GM04503 (cell line): ENCODE measurements at places on chromosomes 16 and 17.

- DNase-seq, result no peak
Observed at GRCh38 chr17:10368561-10368960, 4.2 kb downstream of the MYH13 start.

DNA sequence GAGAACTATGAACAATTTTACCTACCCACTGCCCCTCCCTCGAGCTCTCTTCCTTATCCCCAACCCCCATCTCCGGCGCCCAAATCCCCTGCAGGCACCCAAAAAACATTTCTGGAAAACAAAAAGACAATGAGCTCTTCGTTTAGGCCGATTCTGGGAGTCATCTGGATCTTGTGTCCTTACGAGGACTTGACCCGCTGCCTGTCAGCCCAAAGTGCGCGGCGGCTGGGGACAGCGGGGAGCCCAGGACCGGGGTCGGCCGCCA, 524 bp downstream of the STRADA start:
- no peak for DNase-seq

DNA sequence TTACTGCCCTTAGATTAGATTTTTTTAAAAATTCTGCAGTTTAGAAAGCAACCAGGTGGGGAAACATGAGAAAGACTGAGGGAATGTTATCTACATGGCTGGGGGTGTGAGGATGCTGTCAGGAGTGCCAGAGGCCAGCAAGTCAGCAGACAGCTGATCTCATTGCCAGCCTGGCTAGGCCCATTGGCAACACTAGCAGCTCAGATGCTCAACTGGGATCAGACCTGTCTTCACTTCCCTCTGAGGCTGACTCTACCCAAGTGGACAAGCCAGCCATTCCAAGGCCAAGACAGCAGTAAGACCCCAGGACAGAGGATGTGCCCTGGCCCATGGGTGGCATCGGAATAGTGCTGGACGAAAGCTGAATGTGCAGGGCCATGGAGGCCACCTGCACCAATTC, 96.2 kb downstream of the TMEM132E start:
- DNase-seq, result no peak

DNA sequence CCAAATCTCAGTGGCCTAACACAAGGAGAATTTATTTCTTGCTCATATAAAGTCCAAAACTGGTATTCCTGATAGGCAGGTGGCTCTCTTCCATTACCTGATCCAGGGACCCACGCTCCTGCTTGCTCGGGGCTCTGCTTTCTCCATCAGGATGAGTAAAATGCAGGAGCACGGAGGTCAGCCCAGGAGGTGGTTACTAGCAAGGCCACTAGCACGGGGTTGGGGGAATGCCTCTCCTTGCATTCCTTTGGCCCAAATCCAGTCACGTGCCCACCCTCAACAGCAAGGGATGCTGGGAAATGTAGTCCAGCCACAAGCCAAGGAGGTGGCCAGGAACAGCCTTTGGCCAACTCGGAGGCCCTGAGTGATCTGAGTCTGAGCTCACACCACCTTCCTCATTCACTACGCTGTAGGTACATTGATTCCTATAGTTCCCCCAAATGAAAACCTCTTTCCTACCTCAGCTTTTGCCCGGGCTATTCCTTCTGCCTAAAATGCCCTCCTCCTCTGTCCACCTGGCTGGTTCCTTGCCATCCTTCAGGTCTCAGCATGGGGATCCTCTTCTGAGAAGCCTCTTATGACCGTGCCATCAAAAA, 38.3 kb upstream of the HAPSTR1 start:
- DNase-seq, result no peak

GRCh38 chr16:83792391-83792790, 15.4 kb upstream of the HSBP1 start:
- DNase-seq, result no peak

DNA sequence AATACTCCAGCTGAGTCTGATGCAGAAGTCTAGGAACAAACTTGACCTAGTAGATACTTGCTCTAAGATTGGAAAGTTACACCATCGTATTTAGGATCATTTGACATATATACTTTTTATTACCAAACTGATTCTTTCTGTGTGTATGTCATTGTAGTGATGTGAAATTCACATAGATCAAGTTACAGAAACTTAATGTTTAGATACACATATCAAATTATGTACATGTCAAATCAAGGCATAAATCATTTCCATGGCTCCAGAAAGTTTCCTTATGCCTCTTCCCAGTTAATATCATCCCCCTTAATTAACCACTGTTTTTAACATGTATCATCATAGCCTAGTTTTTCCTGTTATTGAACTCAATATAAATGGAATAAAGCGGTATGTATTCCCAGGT, 292.0 kb upstream of the CDH11 start:
- DNase-seq, result no peak

DNA sequence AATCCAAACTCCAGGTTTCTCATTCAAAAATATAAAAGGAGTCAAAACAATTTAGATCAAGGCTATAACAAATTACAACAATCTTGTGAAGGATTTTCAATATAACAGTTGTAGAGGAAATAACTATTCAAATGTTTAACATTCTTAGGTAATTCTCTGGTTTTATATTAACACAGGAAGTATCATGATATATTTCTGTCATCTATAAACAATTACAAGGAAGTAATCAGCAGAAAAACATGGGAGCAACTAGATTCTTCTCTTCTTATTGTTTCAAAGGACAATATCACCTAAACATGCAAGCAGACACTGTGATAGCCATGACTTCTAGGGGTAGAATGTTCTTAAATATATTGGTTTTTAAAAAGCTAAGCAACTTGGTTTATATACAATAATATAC, 49.9 kb downstream of the FBXL20 start:
- no peak for DNase-seq

DNA sequence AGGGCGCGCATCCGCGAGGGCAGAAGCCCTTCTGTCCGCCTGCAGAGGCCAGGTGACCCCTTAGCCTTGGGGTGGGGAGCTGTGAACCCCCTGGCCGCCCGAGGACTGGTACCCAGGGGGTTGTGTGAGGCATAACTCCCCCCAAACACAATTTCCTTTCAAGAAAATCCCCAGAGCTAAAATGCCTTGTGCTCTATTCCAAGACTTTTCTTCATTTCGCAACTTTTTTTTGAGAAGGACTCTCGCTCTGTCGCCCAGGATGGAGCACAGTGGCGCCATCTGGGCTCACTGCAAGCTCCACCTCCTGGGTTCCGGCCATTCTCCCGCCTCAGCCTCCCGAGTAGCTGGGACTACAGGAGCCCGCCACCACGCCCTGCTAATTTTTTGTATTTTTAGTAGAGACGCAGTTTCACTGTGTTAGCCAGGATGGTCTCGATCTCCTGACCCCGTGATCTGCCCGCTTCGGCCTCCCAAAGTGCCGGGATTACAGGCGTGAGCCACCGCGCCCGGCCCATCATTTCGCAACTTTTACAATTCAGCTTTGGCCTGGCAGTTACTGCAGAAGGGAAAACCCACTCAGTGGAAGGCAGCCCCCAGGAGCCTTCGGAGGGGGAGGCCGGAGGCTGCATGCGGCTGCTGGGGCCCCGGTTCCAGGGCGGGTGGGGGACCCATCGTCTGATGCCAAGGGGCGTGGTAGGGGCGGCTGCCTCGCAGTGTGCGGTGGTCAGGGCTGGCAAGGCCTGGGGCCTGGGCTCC, 963 bp upstream of the APRT start:
- no peak for DNase-seq

DNA sequence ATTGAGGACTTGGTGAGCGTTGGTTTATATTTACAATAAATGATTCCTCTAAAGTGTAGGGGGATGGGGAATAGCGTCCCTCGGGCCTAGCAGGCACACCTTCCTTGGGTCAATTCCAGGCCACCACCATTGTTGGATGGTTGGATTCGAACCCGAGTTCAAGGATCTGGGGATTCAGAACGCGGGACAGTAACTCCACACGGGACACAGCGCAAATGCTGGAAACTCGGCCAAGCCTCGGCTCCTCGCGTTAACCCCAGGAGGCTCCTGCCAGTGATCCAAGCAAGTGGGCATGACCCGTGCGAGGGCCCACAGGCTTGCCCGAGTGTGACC, 613 bp downstream of the B9D1 start:
- no peak for DNase-seq

DNA sequence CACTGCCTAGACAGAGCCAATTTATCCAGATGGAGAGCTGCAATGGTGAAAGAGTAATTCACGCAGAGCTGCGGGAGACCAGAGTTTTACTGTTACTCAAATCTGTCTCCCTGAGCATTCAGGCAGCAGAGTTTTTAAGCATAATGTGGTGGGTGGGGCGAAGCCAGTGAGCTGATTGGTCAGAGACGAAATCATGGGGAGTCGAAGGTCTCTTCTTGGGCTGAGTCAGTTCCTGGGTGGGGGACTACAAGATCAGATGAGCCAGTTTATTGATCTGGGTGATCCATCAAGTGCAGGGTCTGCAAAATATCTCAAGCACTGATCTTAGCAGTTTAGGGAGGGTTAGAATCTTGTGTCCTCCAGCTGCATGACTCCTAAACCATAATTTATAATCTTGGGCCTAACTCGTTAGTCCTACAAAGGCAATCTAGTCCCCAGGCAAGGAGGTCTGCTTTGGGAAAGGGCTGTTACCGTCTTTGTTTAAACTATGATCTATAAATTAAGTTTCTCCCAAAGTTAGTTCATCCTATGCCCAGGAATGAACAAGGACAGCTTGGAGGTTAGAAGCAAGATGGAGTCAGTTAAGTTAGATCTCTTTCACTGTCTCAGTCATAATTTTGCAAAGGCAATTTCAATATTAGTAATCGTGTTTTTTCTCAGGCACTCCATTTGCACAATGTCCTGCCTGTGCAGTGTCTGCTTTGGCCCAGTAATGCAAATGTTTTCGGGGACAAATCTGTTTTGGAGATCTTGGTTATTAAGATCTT, 27.0 kb downstream of the PIGL start:
- DNase-seq, result no peak

DNA sequence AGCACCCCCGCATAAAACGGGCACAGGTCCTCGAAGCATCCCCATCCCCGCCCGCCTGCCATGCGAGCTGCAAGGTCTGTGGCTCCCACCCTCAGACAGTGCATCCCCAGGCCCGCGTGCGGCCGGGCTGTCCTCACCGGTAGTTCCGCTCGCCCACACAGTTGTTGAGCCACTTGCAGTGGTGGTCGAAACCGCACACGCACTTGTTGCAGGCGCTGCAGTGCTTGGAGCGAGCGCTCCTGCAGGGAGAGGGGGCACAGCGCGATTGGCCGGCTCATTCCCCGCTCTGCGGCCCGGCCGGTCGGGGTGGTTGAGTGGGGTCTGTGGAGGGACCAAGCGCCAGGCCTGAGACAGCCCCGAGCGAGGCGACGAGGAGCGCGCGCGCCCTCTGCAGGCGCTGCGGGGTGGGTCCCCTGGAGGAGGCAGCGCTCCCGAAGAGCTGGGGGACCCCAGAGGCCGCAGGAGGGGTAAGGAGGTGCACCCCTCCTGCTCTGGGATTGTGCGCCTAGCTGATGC, 6.0 kb upstream of the TPPP3 start:
- DNase-seq, result no peak

DNA sequence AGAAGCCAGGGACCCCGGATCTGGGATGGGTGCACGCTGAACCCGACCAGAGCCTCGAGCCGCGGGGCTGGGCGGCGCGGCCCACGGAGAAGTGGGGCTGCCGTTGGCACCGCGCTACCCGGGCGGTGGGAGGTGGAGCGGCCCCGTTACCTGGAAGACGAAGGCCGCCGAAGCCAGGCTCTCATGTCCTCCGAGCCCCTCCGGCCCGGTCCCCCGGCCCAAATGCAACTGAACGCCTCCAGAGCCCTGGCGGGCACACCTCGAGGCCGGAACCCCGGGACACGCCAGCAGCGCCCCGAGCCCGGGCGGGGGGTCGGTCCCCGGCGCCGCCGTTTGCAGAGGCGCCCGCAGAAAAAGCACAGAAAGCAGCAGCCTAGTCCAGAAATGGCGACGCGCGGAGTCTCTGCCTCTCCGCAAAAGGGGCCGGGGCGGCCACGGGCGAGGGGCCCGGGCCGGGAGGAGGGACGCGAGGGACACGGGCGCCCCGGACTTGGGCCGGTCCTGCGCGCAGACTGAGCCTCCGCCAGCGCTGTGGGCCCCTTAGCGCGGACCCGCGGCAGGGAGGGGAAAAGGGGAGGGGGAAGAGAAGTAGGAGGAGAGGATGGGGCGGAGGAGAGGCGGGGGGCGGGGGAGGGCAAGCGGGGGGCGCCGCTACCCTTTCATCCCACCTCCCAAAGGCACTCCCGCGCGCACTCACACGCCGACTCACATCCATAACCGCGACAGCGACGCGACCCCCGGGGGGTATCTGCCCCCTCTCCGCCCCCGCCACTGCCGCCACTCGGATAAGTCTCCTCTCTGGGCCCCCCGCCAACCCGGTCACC, 1.4 kb downstream of the AXIN2 start:
- no peak for DNase-seq

GRCh38 chr17:81022344-81022676, 12.6 kb upstream of the BAIAP2 start:
- no peak for DNase-seq

GRCh38 chr16:49531931-49532840, 158.6 kb downstream of the C16orf78 start:
- DNase-seq, result no peak

DNA sequence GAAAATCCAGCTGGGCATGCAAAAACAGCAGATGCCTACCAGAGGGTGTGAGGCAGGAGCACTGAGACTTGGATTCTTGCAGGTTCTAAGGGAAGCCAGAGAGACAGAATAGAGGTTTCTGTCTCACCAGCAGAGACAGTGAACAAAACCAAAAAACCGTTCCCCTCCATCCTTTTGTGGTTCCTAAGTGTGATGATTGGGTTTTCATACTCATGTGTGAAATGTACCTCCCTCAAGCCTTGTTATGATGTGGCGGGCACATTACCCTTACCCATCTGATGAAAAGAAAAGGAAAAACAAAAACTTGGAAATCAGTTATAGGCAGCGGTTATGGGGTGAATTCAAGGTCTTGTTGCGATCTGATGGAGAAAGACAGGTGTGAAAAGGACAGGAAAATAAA, 172.6 kb upstream of the CDH13 start:
- no peak for DNase-seq

- DNase-seq, result no peak
Observed at GRCh38 chr17:80725517-80725916, 180.9 kb downstream of the RPTOR start.

DNA sequence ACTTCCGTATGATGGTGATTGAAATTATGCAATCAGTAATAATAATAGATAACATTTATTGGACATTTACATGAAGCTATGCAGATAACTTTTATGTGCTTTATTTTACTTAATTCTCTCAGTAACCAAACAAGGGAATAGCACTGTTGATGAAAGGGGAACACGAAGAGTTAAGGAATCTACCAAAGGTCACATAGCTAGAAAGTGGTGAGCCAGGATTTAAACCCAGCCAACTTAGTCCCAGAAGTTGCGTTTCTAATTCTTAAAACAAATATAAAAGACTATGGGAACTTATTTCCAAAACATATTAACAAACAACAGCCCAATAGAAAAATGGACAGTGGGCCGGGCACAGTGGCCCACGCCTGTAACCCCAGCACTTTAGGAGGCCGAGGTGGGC, 9.7 kb downstream of the SPNS3 start:
- no peak for DNase-seq
